Stimulated activated CD4-positive, alpha-beta T cell treated with anti-CD3 and anti-CD28 coated beads, Interleukin-4, amount 100 ng/mL, for 4 hours (primary cell): ENCODE measurements at places on chromosomes 16 and 17.

DNA sequence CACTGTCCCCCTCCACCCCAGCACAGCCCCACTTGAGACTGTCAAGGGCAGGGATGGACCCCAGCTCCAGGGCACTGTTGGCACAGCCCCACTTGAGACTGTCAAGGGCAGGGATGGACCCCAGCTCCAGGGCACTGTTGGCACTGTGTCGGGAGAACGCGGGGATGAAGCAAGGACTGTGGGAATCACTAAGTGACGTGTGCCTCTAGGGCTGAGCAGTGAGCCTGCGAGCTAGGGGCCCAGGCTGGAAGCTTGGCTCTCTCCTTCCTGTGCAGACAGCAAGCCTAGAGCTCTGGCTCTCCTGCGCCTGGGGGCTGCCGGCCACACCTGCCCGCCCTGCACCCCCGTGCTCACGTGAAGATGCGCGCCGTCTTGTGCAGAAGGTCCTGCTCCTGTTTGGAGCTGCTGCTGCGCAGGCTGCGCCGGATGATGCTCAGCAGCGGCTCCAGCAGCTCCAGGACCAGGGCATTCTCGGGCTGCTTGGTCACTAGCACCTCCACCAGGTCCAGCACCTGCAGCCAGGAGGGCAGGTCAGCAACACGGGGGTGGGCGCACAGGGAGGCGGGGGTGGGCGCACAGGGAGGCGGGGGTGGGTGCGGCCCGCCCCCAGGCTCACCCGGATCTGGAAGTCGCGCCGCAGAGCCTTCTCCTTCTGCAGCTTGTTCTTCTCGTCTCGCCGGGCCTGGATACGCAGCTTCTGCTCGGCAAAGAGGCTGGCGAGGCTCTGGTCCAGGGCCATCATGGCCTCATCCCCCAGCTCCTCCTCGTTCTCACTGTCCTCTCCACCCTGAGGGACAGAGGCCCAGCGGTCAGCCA lies 10.8 kb downstream of the MYBBP1A start:
- DNase-seq: no peak

- DNase-seq: no peak
Measured at GRCh38 chr17:27496437-27496943, 40.2 kb downstream of the KSR1 start.

DNA sequence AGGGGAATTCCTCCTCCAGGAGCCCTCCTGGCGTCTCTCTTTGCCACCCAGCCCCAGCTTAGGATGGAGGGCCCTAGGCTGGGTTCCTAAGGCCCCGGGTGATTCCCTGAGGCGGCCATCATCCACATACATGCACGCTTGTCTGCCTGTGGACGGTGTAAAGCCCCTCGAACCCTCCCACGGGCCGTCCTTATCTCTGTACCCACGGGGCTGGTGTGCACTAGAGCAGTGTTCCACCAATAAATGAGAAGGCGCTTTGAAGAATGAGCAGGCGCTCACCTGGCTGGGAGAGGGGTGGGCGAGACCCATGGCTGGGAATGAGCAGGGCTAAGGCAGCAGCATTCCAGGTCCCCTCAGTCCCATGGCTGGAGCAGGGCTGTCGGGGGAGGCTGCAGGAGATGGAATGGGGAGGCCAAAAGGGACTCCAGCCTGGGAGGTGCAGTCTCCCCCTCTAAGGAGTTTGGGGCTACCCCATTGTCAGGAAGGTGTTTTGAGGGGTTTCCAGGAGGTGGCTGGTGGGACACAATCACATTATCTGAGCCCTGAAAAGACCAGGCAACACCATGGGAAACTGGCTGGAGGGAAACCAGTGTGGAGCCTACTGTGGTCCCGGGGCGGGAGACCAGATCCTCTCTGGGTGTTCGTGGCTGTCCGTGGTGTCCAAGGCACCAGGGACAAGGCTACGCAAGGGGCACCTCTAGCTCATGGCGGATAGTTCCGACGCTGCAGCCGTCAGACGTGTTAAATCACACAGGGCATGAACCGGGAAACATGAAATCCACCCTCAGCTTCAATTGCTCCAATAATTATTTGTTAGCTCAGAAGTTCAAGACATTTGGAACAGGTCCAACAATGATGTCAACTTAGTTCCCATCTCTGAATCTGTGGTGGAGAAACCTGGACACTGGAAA lies 87.5 kb upstream of the DNAH17 start:
- DNase-seq: no peak

- peak; percentile 4 for DNase-seq
Measured at GRCh38 chr17:19306160-19307111, 56.1 kb downstream of the B9D1 start.

- no peak for DNase-seq
Measured at GRCh38 chr17:57011491-57012015, 33.6 kb downstream of the SCPEP1 start.

DNA sequence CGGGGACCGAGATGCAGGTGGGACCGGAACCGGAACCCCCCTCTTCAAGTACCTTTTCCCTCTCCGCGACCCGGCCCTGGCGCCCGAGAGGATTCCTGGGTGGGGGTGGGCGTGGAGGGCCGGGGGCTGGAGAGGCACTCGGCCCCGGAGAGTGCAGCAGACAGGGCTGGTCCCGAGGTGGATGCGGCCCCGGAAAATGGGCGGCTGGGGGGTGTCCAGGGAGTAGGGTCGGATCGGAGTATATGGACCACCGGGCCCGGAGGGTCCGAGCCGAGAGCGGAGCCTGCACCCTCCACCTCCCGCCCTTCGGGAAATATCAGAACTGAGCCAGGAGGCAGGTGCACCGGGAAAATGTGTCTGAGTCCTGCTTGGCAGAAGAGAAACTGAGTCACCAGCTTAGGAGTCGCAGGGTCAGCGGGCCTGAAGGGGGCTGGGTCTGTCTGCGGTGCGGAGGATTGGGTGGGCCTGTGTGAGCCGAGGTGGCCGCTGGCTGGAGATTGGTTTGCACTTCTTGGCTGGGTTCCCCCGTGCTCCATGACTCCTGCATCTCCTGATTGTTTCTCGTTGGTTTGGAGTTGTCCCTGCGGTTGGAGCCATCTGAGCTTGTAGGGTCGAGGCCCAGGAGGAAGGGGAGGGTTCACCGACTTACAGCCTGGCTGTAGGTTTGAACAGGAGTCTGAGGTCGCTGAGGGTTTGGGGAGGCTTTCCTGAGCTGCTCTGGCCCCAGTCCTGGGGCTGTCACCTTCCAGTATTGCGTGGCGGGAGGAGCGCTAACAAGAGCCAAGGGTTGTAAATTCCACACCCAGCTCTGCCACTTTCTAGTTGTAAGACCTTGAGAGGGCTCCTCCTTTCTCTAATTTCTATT lies 518 bp downstream of the SH2B1 start:
- DNase-seq: no peak

GRCh38 chr16:89278441-89279240 lies 61.1 kb downstream of the ZNF778 start:
- no peak for DNase-seq

DNA sequence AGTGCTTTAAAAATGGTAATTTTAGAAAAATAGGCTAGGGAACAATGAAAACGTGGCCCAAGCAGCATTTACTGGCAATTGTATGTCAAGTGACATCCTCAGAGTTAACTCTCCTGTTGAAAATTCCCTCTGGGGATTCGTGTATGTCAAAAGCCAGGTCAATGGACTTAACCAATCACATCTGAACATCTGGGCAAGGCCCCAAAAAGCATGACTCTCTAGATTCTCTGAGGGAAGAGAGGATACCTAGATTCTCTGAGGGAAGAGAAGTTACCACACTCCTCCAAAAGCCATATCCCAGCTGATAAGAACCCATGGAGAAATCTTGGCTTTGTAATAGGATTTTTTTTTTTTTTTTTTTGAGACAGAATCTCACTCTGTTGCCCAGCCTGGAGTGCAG lies 23.5 kb downstream of the NFE2L1 start:
- no peak for DNase-seq

GRCh38 chr16:68493412-68494070 lies 45.2 kb upstream of the SMPD3 start:
- DNase-seq: no peak

- no peak for DNase-seq
Measured at GRCh38 chr16:55257966-55258613, 65.9 kb upstream of the IRX6 start.

- DNase-seq: no peak
Measured at GRCh38 chr17:35717475-35717874, 14.0 kb upstream of the RASL10B start.

DNA sequence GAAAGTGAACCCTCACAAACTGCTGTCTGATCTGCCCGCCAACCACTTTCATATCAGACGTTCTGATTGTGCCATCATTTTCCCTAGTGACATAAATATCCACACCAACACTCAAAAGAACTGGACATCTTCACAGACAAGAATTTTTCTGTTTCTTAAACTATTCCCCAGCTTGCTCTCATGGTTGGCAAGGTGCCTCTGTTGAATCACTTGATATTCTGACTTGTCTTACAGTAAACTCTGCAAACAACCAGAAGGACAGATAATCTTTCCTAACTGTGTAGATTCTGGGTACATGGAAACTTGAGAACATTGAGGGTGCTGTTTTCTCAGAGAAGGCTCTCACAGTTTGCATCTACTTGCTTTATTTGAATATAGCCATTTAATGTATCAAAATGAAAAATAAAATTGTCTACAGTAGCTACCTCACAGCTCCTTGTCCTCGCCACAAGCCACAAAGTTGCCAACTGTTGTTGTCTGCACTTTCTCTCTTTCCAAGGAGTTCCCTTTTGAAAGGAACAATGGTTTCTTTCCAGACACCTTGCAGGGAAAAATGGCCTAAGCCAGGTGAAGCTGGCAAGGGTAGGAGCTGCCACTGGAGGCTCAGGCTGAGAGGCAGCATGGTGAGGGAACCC lies 46.0 kb upstream of the ADAMTS18 start:
- no peak for DNase-seq

- DNase-seq: no peak
Measured at GRCh38 chr17:57948555-57949420, 6.4 kb downstream of the CUEDC1 start.

DNA sequence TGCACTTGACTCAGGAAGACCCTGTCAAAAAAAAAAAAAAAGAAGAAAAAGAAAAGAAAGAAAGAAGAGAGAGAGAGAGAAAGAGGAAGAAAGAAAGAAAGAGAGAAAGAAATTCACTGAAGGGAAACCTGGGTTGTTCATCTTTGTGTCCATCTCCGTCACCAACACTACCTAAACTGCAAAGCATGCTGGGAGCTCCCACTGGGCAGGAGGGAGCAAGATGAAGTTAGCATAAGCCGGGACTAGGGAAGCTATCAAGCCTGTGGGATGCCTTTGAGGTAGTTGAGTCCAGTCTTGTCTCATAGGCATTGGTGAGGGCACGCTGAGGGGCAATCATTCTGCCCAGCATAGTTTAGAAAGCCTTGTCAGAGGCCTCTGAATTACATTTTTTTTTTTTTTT lies 7.6 kb upstream of the CBFB start:
- no peak for DNase-seq

- DNase-seq: no peak
Measured at GRCh38 chr17:31400481-31400950, 9.0 kb downstream of the RAB11FIP4 start.

- no peak for DNase-seq
Measured at GRCh38 chr17:77096570-77097214, 44.1 kb upstream of the SEC14L1 start.

- no peak for DNase-seq
Measured at GRCh38 chr17:1829216-1829591, 498 bp downstream of the SMYD4 start.

- no peak for DNase-seq
Measured at GRCh38 chr17:48568499-48569239, 9.5 kb downstream of the HOXB4 start.

DNA sequence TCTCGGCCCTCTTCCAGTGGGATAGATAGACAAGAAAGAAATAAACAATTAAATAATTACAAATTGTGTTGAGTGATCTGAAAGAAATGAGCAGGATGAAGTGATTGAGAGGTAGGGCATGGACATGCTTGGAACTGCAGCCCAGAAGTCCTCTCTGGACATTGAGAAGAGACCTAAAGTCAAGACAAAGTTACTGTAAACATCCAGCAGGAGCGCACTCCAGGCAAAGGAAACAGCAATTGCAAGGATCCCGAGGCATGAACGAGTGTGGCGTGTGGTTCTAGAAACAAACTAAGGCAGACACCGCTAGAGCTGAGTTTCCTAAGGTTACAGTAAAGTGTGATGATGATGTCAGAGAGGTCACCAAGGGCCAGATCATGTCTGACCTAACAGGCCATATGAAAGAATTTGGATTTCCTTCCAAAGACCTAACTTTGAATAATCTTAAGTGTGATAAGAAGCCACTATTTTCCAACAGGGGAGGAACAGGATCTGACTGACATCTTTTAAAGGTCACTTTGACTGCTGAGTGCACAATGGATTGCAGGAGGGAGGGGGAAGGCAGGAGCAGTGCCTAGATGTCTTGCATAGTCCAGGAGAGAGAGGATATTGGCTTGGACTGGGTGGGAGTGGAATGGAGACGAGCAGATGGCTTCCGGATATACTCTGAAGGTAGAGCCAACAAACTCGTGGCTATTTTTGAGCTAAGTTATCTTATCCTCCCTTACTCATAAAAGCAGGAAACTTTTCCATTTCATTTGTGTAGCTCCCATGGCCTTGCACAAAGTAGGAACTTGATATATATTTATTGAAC lies 19.0 kb downstream of the ABCC12 start:
- DNase-seq: no peak

DNA sequence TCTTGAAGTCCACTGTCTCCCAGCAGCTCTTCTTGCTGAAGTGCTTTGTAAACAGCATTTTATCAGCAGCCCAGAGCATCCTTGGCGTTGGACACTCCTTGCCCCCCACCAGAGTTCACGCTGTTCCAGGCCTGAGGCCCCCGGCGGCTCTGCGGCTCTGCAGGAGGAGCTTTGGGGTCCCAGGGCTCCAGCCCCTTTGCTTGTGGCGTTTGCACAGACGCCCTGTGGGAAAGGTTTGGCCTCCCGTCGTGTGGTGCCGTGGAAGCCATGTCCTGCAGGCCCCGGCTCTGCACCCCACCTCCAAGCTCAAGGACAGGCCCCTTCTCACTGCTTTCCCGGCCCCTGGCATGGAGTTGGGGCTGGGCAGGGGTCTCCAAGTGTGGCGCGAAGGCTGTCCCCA lies 14.1 kb downstream of the METRNL start:
- no peak for DNase-seq

- no peak for DNase-seq
Measured at GRCh38 chr17:41352597-41353366, 2.2 kb upstream of the KRT33A start.
